ENCODE measurements at places on chromosomes 7 and 10.

DNA sequence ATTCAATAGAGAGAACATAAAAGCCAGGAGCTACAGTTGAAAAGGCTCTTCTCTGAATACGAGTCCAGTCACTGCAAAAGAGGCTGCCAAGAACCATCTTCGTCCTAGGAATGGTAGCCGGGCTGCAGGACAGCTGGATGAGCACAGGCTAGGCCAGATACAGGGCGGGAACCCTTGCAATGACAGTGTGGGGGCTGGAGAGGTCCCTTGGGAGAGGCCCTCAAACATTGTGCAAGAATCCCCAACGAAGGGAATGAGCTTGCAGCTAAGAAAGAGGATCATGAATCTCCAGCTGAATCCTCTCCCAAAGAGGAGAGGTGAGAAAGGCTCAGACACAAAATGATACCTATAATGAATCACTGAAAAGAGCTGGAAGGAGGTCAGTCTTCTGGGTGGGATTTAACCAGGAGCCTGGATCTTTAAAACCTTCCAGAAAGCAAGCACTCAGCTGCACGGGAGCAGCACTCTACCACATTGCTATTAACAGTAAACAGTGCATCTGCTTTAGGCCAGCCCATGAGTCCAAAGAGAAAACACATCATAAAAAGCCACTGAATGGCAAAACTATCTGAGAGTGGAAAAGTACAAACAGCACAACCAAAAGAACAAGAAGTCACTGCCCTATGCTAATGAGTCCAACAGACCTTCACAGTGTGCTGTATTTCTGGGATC is 287.9 kb downstream of the TNS3 start:
- ATAC-seq = peak; percentile 83

- ATAC-seq = no peak
These were observed 121.2 kb downstream of the MAD1L1 start for GRCh38 chr7:2111568-2111967.

DNA sequence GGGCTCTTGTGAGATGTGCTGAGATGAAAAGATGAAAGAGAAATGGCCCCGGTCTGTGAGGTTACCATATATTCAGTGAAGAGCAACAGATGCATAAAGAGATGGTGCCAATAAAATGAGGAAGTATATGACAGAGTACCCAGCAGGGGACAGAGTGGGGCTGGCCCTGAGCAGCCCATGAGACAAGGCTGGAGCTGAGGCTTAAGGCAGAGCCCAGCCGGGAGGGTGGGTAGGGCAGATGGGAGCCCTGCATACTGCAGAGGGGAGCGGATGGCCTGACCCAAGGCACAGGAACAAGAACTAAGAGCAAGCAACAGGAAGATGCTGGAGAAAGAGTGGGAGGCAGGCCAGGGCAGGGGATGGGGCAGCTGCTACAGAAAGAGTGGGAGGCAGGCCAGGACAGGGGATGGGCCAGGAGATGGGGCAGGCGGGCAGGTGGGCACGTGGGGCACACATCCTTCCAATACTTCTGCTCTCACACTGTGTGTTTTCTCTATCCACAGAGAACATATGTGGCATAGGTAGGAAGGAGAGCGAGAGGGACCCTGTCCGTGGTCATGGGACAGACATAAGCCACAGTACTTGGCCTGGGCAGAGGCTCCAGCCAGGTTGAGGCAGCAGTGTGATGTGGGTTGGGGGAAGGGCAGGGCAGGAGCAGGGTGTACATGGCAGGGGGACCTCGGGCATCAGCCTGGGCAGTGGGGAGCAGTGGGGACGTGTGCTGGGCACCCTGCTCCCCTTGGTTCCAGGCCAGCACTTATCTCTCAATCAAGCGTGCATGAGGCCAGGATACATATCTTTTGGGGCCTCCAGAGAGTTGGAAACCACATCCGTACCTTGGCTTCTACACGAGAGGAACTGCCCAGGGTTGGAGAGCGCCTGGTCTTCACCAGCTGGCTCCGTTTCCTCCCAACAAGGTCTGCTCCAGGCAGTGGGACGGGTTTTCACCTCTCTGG is 91.6 kb upstream of the IKZF1 start:
- peak; percentile 21 for ATAC-seq

DNA sequence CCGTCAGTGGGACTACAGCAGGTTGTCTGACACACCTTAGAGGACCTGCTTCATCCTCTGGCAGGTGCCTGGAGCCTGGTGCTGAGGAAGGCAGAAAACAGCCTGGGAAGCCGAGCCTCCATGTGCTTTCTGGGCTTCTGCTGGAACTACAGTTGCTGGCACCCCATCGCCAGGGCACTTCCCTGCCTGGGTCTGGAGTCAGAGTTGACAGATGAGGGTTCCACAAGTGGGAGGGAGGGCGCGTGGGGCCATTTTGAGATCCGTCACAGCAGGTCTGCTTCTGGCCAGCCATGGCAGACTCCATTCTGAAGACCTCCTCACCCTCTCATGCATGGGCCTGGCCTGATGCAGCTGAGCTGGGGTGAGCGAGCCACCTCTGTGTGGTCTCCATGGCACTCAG is 33.2 kb upstream of the TCERG1L start:
- no peak for ATAC-seq

DNA sequence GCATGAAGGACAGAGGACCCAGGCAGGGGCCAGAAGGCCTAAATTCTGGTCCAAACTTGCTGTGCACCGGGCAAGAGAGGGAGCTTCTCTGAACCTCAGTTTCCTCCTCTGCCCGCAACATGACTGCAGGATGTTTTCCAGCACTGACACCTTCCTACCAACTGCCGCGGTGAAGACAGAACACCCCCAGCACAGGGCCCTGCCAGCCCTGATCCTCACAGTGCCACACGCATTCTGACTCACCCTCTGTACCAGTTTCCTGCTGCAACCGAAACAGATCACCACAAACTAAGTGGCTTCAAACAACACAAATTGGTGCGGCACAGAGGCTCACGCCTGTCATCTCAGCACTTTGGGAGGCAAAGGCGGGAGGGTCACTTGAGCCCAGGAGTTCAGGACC is 18.1 kb downstream of the MAD1L1 start:
- ATAC-seq = no peak

GRCh38 chr10:112082120-112082519 is 101.4 kb downstream of the GPAM start:
- ATAC-seq = no peak

- ATAC-seq = no peak
These were observed 117.2 kb downstream of the PIP4K2A start for GRCh38 chr10:22597138-22597537.

GRCh38 chr7:32126843-32127242 is 56.6 kb upstream of the PDE1C start:
- no peak for ATAC-seq

DNA sequence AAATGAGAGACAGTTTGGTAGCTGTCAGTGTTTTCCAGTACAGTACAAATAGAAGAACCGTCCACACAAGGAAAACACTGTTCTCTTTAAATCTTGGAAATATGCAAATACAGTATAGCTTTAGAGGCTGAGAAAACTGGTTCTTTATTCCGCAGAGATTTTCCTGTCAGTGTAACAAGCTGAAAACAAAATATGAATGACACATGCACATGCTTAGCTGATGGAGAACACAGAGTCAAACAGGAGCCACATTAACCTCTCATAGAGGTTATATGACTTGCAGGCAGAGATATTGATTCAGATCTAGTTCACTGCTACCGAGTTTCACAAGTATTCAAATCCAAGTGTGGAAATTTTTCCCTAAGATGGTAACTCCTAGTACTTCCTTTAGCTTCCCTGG is 135.2 kb upstream of the C1QL3 start:
- no peak for ATAC-seq

- peak; percentile 31 for ATAC-seq
These were observed 28.2 kb downstream of the PTPRE start for GRCh38 chr10:127935071-127935561.

Data from gastroesophageal sphincter (tissue), 4 donors.